Ovary (tissue), 10 donors: ENCODE measurements at places on chromosomes 4 and X. TPM values are rescaled to one million over a fixed set of nuclear protein-coding genes. Genes with fewer than 3 reads are reported as not detected.

GRCh38 chr4:67764183-67764582 lies 10.0 kb upstream of the GNRHR start:
- DNase-seq = no peak

Gene POLN
- total RNA-seq = 3.4 TPM

Gene CSAG3
- total RNA-seq = not detected

Gene CCDC120
- total RNA-seq = 10.3 TPM
